Prostate gland (tissue), 2 donors: ENCODE measurements at places on chromosomes 4 and X. TPM values are rescaled to one million over a fixed set of nuclear protein-coding genes. Genes with fewer than 3 reads are reported as not detected.

TMPRSS11F gene
- 0.34 TPM for total RNA-seq

MAOA gene
- 70.7 TPM for total RNA-seq

ANXA3 gene
- 144 TPM for total RNA-seq

APOO gene
- total RNA-seq = 12.3 TPM

ADGRL3 gene
- 1.7 TPM for total RNA-seq

NKX3-2 gene
- not detected for total RNA-seq

GPRASP3 gene
- total RNA-seq = 5.9 TPM

GATB gene
- 15.8 TPM for total RNA-seq

USP17L18 gene
- total RNA-seq = not detected

ERCC6L gene
- 0.59 TPM for total RNA-seq

NAP1L2 gene
- 21.9 TPM for total RNA-seq

PDGFRA gene
- total RNA-seq = 82.2 TPM

FGF5 gene
- total RNA-seq = not detected

SUPT20HL2 gene
- total RNA-seq = 10.5 TPM

SH3BP2 gene
- total RNA-seq = 41.3 TPM

JAKMIP1 gene
- 29.1 TPM for total RNA-seq

SPOCK3 gene
- total RNA-seq = 18.1 TPM

PPP4R3C gene
- total RNA-seq = not detected

AFM gene
- not detected for total RNA-seq

PDLIM3 gene
- 139 TPM for total RNA-seq

GAB1 gene
- total RNA-seq = 13.7 TPM

DGAT2L6 gene
- total RNA-seq = not detected
